ENCODE measurements at places on chromosomes 16 and 17.

GRCh38 chr16:49470513-49470991 is 96.9 kb downstream of the C16orf78 start:
- DNase-seq: no peak

GRCh38 chr16:70663524-70664324 is 17.4 kb downstream of the IL34 start:
- DNase-seq: no peak

DNA sequence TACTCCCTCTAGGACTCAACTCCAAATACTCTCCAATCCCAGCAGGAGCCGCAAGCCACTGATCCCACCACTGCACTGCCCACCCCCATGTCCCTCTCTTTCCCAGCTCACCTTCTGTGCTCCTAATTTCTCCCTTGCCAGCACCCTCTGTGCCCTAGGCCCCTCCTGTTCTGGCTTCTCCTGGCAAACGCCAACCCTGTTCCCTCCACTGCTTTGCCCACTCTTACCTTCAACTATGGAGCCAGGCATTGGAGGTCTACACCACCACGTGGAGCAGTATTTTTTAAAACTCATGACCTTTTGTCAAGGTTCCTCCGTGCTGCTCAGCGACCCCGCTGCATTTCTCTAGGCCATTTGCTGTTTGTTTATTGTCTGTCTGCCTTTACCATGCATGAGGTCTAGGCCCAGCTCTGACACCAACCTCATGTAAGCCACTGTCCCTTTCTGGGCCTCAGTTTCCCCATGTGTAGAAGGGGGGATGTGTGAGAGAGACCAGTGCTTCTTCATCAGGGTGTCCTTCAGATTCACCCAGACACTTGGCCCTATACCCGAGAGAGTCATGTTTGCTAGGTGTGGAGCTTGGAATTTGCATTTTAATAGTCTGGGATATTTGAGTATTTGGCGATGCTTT is 4.6 kb downstream of the CCDC102A start:
- DNase-seq: no peak

- DNase-seq: peak; percentile 21
Observed at GRCh38 chr16:22188595-22189442, 17.3 kb upstream of the EEF2K start.

DNA sequence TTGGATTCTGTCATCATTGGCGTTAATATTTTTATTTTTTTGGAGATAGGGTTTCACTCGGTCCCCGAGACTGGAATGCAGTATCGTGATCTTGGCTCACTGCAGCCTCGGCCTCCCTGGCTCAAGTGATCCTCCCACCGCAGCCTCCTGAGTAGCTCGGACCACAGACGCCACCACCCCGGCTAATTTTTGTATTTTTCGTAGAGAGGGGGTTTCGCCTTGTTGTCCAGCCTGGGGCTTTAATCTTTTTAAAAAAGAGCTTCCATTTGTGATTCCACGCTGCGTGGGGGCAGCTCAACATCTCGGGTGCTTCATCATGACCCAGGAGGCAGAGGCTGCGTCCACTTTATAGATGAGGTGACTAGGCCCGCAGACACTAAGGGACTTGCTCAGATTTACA is 1.5 kb downstream of the BANP start:
- DNase-seq: no peak

DNA sequence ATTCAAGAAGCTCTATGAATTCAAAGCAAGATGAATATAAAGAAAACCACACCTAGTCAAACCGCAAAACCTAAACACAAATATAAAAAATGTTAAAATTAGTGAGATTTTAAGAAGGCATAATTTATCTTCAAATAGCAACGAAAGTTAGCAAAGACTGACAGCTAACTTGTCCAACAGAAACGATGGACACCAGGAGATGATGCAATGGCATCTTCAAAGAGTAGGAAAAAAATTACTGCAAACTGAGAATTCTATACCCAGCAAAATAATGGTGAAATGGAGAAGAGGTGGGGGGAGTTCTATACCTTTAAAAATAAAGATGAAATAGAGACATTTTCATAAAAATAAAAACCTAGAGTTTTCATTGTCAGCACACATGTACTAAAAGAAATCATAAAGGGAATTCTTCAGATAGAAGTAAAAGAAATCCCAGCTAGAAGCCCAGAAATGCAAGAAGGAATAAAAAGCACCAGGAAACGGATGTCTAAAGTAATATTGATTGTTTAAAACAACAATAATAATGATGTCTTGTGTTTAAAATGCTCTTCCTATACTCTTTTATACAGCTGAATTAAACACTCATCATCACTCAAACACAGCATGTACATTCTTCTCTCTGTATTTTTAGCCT is 24.6 kb upstream of the TANC2 start:
- no peak for DNase-seq

- DNase-seq: no peak
Observed at GRCh38 chr17:49223517-49224197, 6.9 kb downstream of the PHOSPHO1 start.

DNA sequence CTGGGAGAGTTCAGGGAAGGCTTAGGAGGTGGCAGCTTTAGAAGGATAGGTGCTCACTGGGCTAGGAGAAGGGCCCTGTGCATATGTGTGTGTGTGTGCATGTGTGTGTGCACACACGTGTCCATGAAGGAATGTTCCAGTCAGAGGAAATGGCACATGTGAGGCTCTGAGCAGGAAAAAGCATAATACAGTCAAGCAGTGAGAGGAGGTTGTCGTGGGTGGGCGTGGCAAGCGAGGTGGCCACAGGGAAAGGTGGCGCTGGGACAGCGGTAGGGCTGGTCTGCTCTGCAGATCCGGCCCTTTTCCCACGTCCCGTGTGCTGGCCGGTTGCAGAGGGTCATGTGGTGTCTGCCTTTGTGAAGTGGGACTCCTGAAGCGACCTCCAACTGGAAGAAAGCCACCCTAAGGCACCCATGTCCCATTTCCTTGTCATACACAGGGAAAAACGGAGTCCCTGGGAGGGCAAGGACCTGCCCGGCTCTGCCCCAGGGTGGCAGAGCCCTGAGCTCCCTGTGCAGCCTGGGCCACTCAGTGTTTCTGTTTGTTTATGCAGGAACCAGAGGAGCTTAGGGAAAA is 40.1 kb downstream of the NT5M start:
- DNase-seq: no peak

DNA sequence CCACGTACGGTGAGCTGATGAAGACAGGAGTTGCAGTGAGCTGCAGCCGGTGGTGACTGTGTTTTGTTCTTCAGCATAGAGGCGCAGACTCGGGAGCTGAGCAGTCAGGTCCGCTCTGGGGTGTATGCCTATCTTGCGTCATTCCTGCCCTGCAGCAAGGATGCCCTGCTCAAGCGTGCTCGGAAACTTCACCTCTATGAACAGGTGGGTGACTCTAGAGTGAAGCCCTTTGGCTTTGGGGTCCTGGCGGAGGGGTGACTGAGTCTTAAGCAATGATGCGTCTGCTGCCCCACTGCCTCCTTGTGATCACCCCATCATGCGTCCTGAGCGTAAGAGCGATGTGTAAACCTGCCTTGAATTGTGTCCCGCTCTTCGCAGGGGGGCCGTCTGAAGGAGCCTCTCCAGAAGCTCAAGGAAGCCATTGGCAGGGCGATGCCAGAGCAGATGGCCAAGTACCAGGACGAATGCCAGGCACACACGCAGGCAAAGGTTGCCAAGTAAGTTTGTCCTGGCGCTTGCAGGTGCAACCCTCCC is 22.9 kb downstream of the UBN1 start:
- DNase-seq: no peak

DNA sequence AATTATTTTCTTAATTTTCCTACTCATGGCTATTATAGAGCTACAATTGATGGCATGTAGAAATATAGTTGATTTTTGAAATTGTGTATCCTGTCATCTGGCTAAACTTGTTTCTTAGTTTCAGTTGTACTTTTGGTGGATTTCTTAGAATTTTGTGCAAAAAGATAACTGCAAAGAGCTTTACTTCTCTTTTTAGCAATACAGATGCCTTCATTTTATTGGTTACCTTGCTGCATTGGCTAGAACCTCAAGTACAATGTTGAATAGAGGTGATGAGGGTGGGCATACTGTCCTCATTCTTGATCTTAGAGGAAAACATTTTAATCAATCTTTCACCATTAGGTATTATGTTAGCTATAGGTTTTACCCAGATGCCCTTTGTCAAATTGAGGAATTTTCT is 67.9 kb downstream of the METRNL start:
- DNase-seq: no peak

- no peak for DNase-seq
Observed at GRCh38 chr16:55257966-55258613, 65.9 kb upstream of the IRX6 start.

GRCh38 chr16:75273054-75273925 is 21.9 kb upstream of the BCAR1 start:
- no peak for DNase-seq

GRCh38 chr17:29505836-29506235 is 61.0 kb downstream of the ABHD15 start:
- no peak for DNase-seq

DNA sequence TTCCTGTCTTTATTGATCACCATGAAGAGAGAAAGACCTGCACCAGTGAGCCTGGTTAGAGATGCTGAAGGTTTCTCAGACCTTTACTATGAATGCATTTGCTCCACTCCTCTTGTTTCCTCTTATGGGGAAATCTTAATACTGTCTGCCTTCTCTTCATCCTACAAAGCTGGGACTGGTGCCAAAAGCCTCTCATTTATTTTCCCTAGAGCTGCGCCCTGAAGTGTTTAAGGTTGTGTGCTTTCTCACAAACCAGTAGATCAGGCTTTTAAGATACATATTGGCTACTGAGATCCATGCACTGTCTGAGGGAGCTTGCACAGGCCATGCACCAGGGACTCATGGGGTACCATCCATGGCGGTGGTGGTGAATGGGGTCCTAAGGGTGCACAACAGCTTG is 286.1 kb upstream of the PMFBP1 start:
- DNase-seq: no peak

DNA sequence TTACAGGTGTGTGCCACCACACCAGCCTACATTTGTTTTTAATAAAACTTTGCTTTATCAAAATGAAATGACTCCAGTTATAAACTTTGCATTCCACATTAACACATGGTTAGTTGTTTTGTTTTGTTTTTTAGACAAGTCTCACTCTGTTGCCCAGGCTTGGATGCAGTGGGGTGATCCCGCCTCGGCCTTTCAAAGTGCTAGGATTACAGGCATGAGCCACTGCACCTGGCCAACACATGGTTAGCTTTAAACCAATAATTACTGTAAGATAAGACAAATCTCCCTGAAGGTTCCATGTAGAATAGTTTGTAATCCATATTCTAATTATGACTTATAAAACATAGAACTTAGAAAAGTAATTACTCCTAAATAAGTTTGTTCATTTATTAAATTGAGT is 89.8 kb upstream of the MED13 start:
- no peak for DNase-seq

GRCh38 chr17:13756763-13757162 is 155.0 kb upstream of the HS3ST3A1 start:
- no peak for DNase-seq

DNA sequence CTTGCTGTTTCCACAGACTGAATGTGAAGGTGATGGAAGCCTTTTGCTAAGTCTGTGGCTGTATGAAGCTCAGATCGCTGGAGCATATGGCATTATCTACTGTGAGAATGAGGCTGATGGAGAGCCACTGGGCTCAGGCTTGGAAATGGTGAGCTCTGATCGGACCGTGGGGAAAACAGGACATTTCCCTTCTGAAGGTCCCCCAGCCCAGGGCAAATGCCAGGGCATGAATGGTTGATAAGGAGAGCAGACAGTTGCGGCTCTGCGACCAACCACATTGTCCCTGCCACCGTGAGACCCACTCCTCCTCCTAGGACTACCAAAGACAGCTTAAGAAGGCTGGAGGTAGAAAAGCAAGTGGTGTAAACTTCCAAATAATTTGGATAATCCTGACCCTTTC is 4.7 kb upstream of the CUEDC1 start:
- no peak for DNase-seq

GRCh38 chr17:38735161-38735997 is 5.2 kb downstream of the CISD3 start:
- DNase-seq: peak; percentile 30

- DNase-seq: peak; percentile 43
Observed at GRCh38 chr17:39573447-39574298, 34.0 kb downstream of the NEUROD2 start.

GRCh38 chr17:58331815-58332777 is 3.5 kb upstream of the TSPOAP1 start:
- DNase-seq: no peak

DNA sequence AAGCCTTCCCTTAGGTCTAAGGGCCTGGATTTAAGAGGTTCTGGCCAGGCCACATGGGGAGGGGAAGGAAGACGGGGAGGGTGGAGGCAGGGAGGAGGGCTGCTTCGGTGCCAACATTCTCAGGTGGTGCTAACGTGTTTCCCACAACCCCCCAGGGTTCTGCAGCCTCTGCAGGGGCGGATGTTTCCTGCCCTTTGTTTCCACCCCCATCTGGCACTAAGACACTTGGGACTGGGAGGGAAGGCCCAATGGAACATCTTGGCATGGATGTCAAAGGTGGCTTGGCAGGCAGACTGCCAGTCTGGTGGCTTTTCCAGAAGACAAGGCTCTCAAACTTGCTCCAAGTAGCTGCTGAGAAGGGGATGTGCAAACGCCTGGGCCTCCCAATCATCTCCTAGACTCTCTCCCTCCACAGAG is 12.7 kb downstream of the HIC1 start:
- no peak for DNase-seq

GRCh38 chr16:72530434-72530833 is 358.5 kb upstream of the PMFBP1 start:
- no peak for DNase-seq

DNA sequence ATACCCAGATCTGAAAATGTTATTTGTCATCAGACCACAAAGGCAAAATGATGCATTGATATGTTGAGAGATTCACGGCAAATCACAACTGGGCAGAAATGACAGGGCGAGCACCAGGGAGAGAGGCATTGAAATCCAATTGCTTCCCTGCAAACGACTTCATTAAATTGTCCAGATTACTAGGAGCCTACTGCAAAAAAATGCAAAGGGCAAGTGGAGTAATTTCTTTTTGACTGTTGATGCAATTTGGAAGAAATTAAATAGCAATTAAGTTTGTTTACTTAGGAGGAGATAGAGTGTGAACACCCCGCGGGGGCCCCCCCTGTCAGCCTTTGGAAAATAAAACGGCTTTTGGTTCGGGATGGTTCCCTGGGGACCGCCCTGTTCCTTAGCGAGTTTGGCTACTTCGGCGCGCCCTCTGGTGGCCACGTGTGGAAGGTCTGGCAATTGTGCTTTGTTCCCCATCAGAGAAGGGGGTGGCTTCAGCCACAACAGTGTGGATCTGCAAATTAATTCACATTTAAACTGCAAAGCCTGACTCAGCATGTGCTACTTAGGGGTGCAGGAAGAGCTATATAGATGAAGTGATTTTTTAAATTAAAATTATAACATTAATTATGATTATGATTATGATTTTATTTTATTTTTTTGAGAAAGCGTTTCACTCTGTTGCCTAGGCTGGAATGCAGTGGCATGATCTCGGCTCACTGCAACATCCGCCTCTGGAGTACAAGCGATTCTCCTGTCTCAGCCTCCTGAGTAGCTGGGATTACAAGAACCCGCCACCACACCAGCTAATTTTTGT is 14.5 kb upstream of the TMC7 start:
- peak; percentile 83 for DNase-seq

GRCh38 chr17:49681106-49681979 is 3.4 kb upstream of the SPOP start:
- DNase-seq: no peak
